ENCODE measurements at places on chromosomes 13 and 19. TPM values are rescaled to one million over a fixed set of nuclear protein-coding genes. Genes with fewer than 3 reads are reported as not detected.

Gene CYP4F2
- not detected for total RNA-seq

Gene UBE2L5
- total RNA-seq = not detected

Gene RAP2A
- total RNA-seq = 18.8 TPM

Gene DEDD2
- 27.4 TPM for total RNA-seq

Gene SMIM44
- total RNA-seq = not detected

Gene ZNF93
- 9.3 TPM for total RNA-seq

Gene SMIM24
- 0.36 TPM for total RNA-seq

Gene LRRC4B
- not detected for total RNA-seq

Data from activated CD8-positive, alpha-beta memory T cell treated with anti-CD3 and anti-CD28 coated beads for 36 hours (primary cell).